ENCODE measurements at places on chromosomes 6 and 20. TPM values are rescaled to one million over a fixed set of nuclear protein-coding genes. Genes with fewer than 3 reads are reported as not detected.

DNA sequence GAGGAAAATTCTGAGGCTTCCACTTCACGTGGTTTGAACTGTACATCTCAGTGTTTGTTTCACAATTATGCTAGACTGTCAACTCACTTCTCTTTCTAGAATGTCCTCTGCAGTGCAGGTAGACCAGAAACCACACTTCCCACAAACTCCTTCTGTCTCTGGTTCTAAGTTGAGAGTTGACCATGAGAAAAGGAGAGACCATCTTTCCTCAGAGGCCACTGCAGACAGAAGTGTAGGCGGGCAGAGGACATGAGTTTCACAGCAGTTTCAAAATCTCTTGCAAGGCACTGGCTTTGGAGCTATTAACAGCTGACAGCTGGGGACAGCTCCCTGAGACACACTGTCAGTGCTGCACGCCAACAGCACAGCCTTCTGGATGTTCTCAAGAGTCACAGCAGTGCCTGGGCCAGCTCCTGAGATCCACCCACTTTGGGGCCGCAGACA, 55.4 kb upstream of the MOXD1 start:
- DNase-seq = no peak

GRCh38 chr6:33677689-33678088, 33.8 kb downstream of the UQCC2 start:
- DNase-seq = no peak

- no peak for DNase-seq
Observed at GRCh38 chr6:31966997-31967925, 4.7 kb downstream of the DXO start.

The PKIB gene
- total RNA-seq = not detected

The TLDC2 gene
- 0.14 TPM for total RNA-seq

- no peak for DNase-seq
Observed at GRCh38 chr20:3731944-3732326, 550 bp upstream of the HSPA12B start.

- DNase-seq = peak; percentile 48
Observed at GRCh38 chr6:40779409-40779808, 192.2 kb upstream of the LRFN2 start.

GRCh38 chr6:8084586-8084985, 17.8 kb downstream of the EEF1E1 start:
- DNase-seq = peak; percentile 21

- no peak for DNase-seq
Observed at GRCh38 chr6:98836025-98836961, 1.9 kb downstream of the POU3F2 start.

- DNase-seq = peak; percentile 29
Observed at GRCh38 chr20:25000268-25000801, 7.8 kb upstream of the APMAP start.

GRCh38 chr6:45212976-45213375, 115.2 kb upstream of the RUNX2 start:
- peak; percentile 43 for DNase-seq

The RFX6 gene
- not detected for total RNA-seq

GRCh38 chr20:7240490-7240889, 473.0 kb downstream of the BMP2 start:
- no peak for DNase-seq

DNA sequence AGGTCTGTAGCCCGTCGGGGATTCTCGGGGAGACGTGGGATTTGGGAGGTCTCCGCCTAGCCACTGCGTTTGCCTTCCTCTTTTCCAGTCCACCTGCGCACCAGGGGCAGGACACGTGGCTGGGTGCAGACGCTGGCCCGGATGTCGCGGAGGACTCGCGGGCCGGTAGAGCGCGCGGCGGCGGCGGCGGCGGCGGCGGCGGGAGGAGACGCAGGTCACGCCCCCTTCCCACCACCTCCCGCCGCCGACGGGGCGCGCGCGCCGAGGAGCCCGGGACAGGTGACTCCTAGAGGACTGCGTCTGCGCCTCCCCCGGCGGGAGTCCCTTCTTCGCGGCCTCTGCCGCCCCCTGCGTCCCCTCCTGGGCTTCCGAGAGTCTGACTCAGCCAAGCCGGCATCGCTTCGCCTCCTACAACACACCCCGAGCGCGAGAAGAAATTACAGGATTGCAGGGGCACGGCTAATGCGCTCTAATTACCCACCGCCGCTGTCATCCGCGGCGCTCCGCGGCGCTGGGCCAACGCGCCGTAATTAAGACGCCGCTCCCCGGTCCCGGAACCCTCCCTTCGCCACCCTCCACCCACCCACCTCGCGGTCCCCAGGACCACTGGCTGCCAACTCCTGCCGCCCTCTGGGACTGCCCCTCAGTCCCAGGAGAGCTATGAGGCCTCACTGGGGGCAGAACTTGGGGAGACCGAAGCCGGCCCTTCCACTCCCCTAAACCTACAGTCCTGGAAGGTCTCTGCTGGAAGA, 124.5 kb downstream of the MRPL14 start:
- peak; percentile 47 for DNase-seq

The C6orf163 gene
- 1.0 TPM for total RNA-seq

The C6orf58 gene
- total RNA-seq = not detected

DNA sequence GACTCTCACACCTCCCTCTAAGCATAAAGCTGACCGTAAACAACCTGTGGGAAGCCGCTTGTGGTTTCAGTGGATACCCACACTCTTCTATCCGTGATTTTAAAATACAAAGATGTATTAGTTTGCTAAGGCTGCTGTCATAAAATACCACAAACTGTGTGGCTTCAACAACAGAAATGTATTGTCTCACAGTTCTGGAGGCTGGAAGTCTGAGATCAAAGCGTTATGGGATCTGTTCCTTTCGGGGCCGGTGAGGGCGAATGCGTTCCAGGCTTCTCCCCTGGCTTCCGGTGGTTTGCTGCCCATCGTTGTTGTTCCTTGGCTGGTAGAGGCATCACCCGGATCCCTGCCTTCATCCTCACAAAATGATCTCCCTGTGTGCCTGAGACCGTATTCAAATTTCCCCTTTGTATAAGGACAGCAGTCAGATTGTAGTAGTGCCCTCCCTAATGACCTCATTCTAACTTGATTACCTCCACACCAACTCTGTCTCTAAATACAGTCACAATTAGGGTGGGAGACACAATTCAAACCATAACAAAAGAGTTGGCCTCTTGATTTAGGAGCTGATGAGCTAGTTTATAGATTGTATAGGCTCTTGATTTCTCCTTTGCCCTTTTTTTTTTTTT, 210.6 kb upstream of the SOX4 start:
- no peak for DNase-seq

All from dermis blood vessel endothelial cell (primary cell).